ENCODE measurements at places on chromosomes 5 and 9. TPM values are rescaled to one million over a fixed set of nuclear protein-coding genes. Genes with fewer than 3 reads are reported as not detected.

LTC4S gene
- total RNA-seq = 2.9 TPM

SPATA31E1 gene
- not detected for total RNA-seq

LCN15 gene
- total RNA-seq = not detected

SPATA24 gene
- total RNA-seq = 7.2 TPM

RBM18 gene
- total RNA-seq = 34.4 TPM

ELOVL7 gene
- total RNA-seq = not detected

LCN2 gene
- total RNA-seq = not detected

SH2D3C gene
- 29.1 TPM for total RNA-seq

ZNG1E gene
- 34.1 TPM for total RNA-seq

SH3TC2 gene
- total RNA-seq = not detected

Measured in natural killer cell treated with Interleukin-12 subunit alpha and Interleukin-12 subunit beta and Interleukin-15 and Interleukin-18, amount 100 ng/mL, for 72 hours (primary cell).